ENCODE measurements at places on chromosomes 16 and 17. TPM values are rescaled to one million over a fixed set of nuclear protein-coding genes. Genes with fewer than 3 reads are reported as not detected.

CDK5R1 gene
- 12.4 TPM for total RNA-seq

DNA sequence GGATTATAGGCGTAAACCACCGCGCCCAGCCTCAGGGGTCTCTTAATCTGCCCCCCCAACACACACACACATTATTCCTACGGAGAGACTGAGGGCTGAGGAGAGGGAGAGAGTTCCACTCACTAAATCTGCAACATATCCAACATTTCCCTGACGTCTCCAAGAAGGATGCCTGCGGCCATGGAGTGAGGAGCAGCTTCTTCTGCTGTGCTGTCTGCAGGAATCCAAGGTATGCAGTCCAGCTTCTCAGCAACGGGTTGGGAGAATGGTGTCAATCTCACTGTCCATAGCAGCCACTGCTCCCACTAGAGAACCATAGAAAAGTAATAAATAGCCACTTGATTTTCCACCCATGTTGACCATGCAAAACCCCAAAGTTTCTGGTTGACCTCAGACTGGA, 5.1 kb upstream of the PLXDC1 start:
- no peak for DNase-seq

GRCh38 chr17:71980171-71980570, 140.6 kb upstream of the SOX9 start:
- no peak for DNase-seq

- DNase-seq: no peak
These were observed 1.6 kb upstream of the KCNJ12 start for GRCh38 chr17:21374441-21375161.

DNA sequence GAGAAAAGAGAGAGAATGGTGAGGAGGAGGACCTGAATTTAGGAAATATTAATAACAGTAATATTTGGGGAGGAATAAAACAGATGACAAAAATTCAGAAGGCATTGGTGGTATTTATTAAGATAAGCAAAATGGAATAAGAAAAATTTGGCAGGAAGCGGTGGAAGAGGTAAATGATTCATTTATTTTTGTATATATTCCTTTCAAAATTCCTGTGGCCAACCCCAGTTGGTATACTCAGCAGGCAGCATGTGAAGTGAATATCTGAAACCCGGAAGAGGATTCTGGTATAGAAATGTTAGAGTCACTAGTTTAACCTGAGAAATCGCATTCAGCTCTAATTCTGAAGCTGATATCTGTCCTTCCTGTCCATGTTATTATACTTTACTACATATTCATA, 792.0 kb downstream of the KCNJ2 start:
- DNase-seq: no peak

DNA sequence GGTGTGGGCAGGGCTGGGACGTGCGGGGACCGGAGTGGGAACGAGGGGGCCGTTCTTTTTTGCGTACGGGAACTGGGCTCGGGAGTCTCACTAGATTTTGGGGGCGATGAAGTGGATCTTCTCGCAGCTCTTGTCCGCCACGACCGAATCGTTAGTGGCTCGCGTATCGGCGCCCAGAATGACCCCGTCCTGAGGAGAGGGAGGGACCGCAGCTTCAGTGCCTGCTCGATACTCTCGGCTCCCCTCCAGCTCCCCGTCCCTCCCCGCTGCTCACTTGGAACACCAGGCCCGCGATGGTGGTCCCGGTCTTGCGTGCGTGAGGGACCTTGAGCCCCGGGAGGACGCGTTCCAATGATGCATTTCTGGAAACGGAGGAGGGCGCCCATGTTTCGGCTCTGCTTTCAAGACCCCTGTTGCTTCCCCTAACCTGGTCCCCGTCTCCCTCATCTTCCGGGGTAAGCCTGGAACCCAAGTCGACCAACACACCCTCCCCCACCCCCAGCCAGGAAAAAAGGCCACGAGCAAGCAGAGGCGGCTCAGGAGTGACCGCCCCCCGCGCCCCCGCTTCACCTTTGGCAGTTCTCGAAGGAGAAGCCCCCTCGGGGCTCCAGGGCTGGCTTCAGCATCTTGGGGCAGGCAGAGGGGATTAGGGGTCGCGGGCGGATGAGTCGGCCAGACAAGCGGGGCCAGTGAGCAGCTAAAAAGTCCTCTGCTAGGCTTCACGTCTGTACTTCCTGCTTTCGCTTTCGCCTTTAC, at the start of gene PSMB10:
Gene PSMB10, minus strand, starts transcription at position 727 of the 756 bp plus-strand sequence. Its CDS starts 101 bp downstream, at position 626.
- no peak for DNase-seq

GRCh38 chr17:63480192-63480784, 3.4 kb downstream of the ACE start:
- DNase-seq: no peak

DNA sequence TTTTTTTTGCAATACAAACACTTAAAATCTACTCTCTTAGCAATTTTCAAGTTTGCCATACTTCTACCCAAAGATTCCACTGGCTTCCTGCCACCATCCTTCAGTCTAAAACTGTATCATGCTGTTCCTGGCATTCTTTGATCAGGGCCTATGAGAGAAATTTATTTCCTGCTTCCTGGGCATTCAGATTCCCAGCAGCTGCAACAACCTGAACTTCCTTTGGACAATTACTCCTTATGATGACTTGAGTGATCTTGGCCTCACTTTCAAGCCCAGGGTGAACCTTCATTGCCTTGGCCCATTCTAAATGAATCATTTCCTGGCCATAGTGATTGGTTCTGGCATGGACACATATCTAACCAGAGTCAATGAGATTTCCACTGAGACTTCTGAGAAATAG, 18.0 kb upstream of the MON1B start:
- DNase-seq: no peak

DNA sequence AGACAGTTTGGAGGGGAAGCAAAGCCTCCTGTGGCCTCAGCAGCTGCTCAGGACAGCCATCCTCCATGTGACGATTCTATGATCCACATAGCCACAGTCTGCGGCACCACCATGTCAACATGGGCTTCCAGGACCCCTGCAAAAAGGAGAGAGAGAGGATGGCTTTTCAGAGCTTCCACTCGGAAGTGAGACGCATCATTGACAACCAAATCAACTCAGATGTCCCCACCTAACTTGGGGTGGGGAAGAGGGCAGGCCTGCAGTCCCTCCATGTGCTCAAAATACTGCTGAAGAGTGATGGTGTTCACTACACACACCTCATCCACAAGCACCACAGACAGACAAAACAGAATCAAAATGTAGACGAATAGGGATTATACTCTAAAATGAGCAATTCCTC, 5.9 kb upstream of the METTL16 start:
- DNase-seq: no peak

Data from activated CD4-positive, alpha-beta memory T cell treated with anti-CD3 and anti-CD28 coated beads for 36 hours (primary cell).